Stimulated activated naive CD8-positive, alpha-beta T cell treated with anti-CD3 and anti-CD28 coated beads, Interleukin-15, Interleukin-2, amounts not matched to agents 100 U/mL and 50 U/mL, for 24 hours (primary cell): ENCODE measurements at places on chromosomes 16 and 17.

GRCh38 chr16:66383551-66383950, 17.1 kb downstream of the CDH5 start:
- no peak for DNase-seq

GRCh38 chr16:85611194-85611443, 2.0 kb upstream of the GSE1 start:
- DNase-seq = no peak

DNA sequence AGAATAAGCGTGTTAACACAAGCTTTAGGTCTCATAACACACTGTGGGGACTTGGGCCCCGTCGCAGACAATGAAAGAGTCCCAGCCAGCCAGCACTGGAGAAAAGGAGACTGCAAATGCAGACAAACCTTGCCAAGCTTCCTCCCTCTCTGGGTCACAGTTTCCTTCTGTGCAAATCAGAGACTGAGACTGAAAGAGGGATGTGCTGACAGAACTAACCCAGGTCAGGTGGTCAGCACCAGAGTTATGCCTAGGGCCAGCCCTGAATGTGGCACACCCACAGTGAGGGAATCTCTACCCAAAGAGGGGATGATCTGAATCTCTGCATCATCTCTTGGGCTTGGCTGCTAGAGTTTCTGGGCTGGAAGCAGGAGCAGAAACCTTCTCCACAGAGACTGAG, 282.3 kb upstream of the CCL2 start:
- no peak for DNase-seq

GRCh38 chr16:63301349-63301748, 1265.1 kb upstream of the CDH8 start:
- DNase-seq = no peak

- no peak for DNase-seq
Measured at GRCh38 chr17:77846531-77847085, 111.9 kb upstream of the TNRC6C start.

DNA sequence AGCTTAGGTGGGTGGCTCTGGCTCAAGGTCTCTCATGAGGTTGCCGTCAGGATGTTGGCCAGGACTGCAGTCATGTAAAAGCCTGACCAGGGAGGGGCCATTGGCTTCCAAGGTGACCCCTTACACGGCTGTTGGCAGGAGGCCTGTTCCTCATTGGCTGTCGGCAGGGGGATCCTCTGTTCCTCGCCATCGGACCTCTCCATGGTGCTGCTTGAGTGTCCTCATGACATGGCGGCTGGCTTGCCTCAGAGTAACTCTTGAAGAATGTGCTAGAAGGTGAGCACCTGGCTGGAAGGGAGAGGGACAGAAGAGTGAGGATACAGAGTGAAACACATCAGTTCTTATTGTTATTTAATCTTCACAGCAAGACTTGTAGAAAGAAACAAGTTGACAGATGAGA, 4.7 kb upstream of the RPRML start:
- no peak for DNase-seq

DNA sequence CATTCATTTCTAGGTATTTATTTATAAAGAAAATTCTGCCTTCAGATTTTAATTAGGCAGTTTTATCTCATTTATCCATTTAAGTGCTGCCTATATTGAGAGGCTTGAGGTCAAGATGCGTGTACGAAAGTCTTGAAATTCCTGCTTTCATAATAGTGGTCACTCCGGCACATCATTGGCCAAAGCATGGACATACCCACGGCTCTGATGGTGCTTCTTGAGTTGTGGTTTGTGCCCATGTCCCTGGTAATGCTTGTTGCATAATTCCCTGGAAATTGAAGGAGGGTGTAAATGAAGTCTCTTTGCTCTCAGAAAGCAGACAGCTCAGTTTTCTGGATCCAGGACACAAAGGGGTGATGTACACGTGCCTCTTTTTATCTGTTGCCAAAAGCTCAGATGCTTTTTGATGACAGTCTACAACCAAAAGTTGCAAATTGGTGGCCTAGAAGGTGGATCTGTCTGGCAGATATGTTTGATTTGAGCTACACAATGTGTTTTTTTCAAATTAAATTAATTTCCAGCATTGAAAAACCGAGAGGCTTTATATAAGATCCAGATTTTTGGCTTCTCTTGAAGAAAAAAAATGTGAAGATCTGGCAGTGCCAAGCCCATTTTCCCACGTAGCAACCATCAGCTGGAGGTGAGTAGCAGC, 94.4 kb downstream of the SHISA9 start:
- DNase-seq = no peak

DNA sequence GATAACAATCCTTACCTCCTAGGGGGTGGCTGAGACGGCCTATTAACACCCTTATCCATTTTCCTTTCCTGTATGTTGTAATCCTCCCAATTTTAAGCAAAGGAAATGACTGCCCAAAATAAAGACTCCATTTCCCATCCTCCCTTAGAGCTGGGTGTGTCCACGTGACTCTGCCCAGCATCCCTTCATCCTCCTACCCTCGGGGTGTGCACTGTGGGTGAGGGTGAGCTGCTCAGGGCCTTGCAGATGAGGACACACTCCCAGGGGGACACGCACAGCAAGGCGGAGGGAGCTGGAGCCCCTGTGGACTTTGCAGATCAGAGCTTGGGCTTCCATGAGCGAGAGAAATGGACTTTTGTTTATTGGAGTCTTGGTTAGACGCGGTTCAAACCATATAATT, 186.8 kb downstream of the IRF8 start:
- DNase-seq = no peak

GRCh38 chr16:57623251-57624043, 5.0 kb upstream of the ADGRG1 start:
- DNase-seq = no peak

DNA sequence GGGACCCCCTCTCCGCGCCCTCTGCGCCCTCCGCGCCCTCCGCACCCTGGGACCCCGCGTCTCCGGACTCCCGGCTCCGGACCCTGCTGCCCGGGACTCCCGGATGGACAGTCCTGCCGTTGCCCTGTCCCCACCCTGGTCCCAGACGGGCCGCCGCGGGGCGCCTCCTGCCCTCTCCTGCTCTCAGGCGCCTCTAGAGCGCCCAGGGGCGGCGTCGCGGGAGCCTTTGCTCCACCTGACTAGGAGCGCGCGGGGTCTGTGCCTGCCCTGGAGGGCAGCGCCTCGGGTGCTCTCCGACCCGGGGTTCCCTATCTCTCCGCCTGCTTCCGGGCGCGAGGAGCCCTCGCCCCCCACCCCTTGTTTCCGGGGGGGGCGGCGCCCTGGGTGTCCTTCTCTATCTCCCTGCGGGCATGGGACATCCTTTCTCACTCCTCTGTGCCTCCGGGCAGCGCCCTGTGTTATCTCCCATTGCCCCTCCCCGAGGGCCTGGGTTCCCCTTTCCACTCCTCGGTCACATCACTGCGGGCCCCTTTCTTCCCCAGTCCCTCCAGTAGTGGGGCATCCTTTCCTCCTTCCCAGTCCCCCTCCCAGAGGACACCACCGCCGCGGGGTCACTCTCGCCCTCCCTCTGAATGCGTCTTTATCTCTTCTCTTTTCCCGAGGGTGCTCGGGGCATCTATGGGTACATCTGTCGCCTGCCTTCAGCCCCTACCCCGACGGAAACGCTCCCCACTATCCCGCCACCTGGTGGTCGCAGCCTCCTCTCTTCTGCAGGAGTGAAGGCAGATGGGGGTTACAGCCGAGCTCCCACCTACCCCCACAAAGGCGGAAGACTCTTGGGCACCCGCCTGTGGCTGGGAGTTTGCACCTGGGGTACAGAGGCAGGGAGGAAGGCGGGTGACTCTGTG, 875 bp downstream of the PRKCB start:
- peak; percentile 78 for DNase-seq

DNA sequence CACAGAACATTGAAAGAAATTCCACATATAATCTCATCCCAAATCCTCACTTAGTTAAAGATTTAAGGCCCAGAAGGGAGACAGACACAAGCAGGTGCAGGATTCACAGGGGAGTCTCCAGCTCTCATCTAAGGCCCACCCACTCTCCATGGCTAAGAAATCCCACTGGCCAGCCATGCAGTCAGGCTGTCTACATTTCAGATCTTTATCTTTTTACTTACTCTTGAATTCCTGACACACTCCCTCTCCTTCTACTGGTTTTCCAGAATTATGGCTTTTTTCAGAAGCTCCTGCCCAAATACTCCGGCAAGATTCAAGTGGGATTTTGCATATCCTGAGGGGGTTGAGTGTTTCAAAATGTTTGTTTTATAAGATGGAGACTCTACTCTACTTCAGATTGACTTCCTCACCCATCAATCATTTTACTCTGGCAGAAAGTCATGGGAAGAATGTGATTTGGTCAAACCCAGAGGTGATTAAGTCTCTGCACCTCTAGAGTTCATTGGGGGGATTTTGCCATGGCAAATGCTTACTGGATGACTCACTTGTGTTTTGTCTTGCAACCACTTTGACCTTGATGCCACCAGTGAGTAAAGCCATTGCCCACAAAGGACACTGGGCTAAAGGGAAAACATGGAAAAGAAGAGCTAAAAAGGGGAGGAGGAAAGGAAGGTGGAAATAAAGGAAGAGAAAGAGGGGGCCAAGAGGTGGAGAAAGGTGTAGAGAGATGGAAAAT, 688.8 kb upstream of the SALL1 start:
- no peak for DNase-seq

- DNase-seq = no peak
Measured at GRCh38 chr16:52318302-52319009, 228.5 kb downstream of the TOX3 start.

DNA sequence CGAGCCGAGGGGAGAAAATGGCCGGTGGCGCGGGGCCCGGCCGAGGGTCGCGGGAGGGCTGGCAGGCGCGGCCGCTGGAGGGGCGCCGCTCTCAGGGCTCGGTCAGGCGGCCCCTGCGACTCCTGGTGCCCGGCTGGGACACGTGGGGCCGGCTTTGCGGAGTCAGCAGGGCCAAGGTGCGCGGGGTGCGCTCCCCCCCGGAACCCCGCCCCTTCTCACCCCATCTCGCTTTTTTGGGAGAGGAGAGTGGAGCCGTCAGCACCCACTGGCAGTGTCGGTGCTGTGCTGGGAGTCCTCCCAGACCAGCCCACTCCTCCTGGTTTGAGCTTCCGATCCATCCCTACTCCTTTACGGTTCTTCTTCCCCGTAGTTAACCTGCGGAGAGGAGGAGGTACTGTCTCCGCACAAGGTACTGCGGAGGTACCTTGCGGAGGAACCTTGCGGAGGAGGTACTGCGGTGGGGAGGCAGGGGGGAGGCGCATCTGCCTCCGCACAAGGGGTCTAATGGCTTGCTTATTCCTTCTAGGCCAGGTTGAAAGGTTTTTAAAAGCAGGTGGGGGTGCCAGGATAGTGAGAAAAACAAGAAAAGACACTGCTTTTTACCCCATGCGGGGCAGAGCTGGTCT, 19.1 kb upstream of the CBX8 start:
- no peak for DNase-seq

DNA sequence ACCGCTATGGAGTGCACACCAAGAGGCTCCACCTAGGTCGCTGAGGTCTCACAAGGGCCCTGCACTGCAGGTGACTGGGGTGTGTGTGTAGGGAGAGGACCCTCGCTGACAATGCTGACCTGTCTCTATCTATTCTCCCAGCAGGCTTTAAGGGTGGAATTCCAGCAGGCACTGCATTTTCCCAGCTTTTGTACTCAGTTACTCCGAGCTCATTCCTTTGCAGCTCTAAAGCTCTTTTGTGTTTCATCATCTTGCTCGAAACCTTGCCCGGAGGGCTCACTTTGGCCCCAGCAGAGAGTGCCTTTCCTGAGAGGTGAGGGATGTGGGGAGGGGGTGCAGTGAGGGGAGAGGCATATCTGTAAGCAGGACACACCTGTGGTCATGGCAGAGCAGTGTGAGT, 39.3 kb downstream of the SMPD3 start:
- DNase-seq = no peak

- no peak for DNase-seq
Measured at GRCh38 chr16:89729293-89729692, 8.0 kb downstream of the ZNF276 start.

DNA sequence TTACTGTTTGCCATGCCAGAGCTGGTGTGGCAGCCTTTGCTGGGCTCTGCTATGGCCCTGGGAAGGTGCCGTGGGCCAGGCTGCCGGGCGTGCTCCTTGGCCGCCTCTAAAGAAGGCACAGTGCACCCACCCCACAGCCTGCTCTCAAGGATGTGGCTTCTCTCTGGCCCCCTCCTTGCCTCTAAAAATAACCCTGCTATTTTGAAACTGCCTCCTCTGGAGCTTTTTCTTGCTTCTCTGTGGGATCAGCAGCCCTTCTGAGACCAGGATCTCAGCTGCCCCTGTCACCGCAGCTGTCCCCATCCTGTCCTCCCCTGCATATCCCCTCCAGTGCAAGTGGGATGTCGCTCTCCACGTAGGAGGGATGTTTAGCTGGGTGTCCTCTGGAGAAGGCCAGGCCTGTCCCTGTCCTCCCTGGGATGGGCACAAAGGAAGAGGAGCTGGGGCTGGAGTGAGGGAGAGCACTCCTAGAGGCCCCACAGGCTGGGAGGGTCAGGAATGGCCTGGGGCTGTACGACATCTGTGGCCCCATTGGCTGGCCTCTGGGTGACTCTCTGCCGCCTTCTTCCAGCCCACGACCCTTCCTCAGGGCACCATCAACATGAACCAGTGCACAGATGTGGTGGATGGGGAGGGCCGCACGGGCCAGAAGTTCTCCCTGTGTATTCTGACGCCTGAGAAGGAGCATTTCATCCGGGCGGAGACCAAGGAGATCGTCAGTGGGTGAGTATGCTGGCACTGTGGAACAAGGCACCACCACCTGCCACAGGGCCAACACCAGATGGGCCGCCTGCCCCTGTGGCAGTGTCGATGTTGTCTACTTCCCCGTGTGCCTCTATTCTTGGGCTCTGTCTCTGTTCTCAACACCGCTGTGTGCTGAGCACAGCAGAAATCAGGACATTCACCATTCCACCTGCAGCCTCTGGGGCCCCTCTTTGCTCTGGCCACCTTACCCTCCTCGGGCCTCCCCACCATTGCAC, 79.7 kb downstream of the PLD6 start:
- DNase-seq = no peak

GRCh38 chr17:7460850-7461660, 16.2 kb downstream of the CHRNB1 start:
- DNase-seq = no peak

GRCh38 chr16:3564889-3565141, 12.4 kb downstream of the NLRC3 start:
- DNase-seq = no peak

DNA sequence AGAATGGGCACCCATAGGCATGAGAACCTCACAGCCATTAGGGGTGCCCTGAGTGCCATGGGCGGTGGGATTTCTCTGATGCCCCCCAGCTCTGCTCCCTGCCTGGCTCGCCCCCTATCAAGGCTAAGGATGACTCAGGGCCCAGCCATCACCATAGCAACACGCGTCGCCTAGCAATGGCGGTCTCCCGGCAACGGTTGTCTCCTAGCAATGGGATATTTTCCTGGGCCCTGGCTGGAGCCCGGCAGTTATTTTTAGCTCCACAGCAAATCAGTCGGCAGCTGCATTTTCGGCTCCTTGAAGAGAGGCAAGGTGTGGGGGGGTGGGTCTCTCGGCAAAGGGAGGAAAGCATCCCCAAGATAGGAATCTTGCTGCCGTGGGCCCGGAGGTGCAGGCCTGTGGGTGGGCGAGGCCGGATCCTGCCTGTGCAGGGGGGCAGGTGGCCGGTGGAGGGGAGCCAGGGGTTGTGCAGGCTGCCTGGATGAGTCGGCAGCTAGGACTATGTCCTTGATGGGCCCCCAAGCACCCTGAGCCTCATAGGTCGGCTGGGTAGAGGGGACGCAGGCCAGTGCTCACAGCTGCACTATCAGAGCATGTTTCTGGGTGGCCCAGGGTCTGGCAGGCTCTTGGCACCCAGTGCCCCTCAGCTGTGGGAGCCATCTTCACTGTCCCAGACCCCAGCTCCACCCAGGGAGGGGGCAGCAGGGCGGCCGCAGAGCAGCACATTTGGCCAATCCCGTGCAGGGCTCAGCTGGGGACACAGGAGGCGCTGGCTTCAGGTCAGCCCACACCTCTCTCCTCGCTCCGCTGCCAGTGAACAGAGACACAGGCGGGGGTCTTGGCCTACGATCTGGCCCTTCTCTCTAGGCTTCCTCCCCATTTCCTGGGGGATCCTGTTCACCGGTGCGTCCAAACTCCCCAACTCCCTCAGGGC, 4.2 kb upstream of the FBXL16 start:
- no peak for DNase-seq
